ENCODE measurements at places on chromosomes 4 and X.
A peak's percentile ranks its signal among the peaks of the same experiment; 100 is the strongest.

GRCh38 chrX:85419293-85419692 lies 39.8 kb upstream of the POF1B start:
- no peaks in the 10 kb centered on the region for H3K27me3 ChIP-seq
- H3K27ac ChIP-seq, result no peak overlapping the region
- H3K4me1 ChIP-seq, result no peaks in the 10 kb centered on the region
- no peak for DNase-seq

DNA sequence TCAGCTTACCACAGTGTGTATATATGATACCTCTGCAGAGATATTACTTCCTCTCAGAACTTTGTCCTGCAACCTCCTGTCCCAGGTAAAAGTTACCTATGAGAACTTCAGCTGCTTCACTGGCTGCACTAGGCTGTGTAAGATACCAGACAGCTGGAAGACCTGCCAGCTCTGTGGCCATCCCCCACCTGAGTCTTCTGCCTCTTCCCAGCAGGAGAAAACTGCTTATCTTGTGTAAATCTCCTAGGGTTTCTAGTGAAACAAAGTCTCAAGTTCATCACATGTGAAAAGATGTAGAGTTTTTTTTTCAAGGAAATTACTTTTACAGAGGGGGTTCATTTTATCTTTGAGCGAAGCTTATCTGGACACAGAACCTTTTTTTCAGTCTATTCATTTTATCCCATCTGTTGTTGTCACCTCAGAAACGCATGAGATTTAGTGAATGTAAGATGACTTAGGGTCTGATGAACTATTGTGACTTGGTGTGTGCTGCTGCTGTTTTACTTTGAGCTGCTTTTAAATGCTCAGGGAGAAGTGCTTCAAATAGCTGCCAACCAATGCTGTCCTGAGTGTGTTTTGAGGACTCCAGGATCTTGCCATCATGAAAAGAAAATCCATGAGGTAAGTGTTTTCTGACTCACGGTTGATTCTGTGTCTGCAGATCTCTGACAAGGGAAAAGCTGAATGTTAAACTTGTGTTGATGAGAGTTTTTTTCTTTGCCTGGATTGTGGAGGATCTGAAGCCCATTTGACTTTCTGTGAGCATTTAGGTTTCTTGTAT lies 187.8 kb downstream of the FRAS1 start:
- H3K36me3 ChIP-seq, result no peaks in the 10 kb centered on the region
- H3K4me1 ChIP-seq, result no peaks in the 10 kb centered on the region
- H3K4me3 ChIP-seq, result no peak overlapping the region
- H3K27ac ChIP-seq, result no peak overlapping the region

DNA sequence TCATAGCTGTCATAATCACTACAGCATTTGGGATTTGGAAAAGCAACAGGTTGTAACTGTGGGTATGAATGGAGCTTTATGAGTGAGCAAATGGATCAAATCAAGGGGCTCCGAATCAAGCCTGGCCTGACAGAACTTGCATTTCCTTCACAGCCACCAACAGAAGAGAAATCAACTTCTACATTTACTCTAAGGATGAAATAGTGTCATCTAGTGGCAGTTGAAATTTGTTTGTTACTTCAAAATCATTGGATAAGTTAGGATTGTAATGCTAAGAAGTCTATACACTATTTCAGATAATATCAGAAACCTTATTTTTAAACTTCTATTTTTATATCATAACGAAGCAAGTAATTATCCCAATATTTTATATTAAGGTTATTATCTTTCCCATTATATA lies 10.7 kb upstream of the WDR17 start:
- no peak overlapping the region for H3K27ac ChIP-seq
- H3K36me3 ChIP-seq, result no peaks in the 10 kb centered on the region
- no peaks in the 10 kb centered on the region for H3K4me1 ChIP-seq
- H3K4me3 ChIP-seq, result no peak overlapping the region
- DNase-seq, result no peak

DNA sequence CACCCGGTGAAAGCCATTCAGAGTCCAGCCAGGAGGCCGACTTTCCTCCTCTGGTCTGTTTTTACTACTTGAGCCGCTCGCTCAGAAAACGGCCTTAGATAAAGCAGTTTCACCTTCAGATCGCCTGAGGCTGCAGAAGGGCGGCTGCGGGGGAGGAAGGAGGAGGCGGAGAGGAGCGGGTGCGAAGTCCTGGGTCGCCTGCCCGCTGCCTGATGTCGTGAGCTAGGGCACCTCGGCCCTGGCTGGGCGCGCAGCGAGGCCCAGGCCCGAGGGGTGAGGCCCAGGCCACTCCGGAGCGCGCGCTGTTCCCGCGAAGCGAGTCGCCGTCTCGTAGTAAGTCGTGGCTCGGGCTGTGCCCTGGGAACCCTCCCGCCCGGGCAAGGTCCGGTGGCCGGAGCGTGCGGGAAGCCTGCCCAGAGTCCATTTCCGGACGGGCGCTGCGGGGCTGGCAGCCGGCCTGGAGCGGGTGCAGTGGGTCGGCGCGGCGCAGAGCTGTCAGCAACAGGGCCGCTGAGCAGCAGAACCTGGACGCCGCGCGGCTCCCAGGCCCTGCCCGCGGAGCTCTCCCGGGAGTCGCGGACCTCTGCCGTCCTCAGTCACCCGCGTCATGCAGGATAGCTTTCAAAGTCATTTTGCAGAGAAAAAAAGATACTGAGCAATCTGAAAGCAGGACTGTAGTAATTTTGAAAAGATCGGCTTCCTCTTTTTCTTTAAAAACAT lies 18.6 kb downstream of the TRIM2 start:
- H3K36me3 ChIP-seq, result no peaks in the 10 kb centered on the region
- no peaks in the 10 kb centered on the region for H3K27me3 ChIP-seq
- peak overlapping the region; percentile 89 for H3K27ac ChIP-seq
- peak; percentile 79 for DNase-seq
- H3K4me1 ChIP-seq, result no peaks in the 10 kb centered on the region

DNA sequence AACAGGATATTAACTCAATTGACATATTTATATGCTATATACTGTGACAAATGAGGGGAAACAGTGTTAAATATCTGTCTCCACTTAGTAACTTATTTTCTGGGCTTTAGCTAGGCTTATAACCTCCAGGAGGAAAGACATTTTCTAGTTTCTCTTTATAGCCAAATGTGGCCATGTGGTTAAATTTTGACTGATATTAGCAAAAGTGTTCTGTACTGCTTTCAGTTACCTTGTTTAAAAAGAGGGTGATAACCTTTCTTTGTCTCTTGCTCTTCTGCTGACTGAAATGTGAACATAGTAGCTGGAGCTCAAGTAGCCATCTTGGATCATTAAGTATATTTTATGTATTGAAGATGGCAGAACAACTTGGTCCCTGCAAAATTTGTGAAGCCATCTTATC lies 253.7 kb downstream of the PDHA2 start:
- H3K36me3 ChIP-seq, result no peaks in the 10 kb centered on the region
- no peaks in the 10 kb centered on the region for H3K27me3 ChIP-seq
- no peak overlapping the region for H3K27ac ChIP-seq

- H3K4me3 ChIP-seq, result no peak overlapping the region
- H3K36me3 ChIP-seq, result no peaks in the 10 kb centered on the region
- H3K4me1 ChIP-seq, result no peaks in the 10 kb centered on the region
These were observed 103.8 kb upstream of the QRFPR start for GRCh38 chr4:121484633-121485032.

DNA sequence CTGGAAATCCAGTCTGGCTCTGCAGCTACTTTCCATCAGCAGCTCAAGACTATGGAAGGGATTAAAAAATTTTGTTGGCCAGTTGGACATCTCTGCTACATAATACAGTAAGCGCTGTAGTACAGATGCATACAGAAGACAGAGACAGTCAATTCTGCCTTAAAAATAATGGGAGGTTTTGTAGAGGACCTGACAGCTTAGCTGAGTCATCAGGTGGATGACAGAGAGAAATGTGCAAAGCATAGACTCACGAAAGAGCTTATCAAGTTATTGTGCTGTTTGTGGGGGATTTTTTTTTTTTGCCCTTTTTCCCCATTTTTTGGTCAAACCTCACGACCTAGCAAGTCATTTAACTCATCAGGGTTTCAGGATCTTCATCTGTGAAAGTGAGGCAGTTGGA lies 149.0 kb upstream of the SCML1 start:
- no peak overlapping the region for H3K27ac ChIP-seq
- H3K4me3 ChIP-seq, result no peak overlapping the region
- H3K36me3 ChIP-seq, result no peaks in the 10 kb centered on the region
- no peaks in the 10 kb centered on the region for H3K4me1 ChIP-seq

GRCh38 chrX:88982933-88983332 lies 235.9 kb downstream of the CPXCR1 start:
- H3K4me1 ChIP-seq, result no peaks in the 10 kb centered on the region
- no peak overlapping the region for H3K27ac ChIP-seq
- H3K4me3 ChIP-seq, result no peak overlapping the region
- no peaks in the 10 kb centered on the region for H3K27me3 ChIP-seq
- no peaks in the 10 kb centered on the region for H3K36me3 ChIP-seq
- DNase-seq, result no peak

DNA sequence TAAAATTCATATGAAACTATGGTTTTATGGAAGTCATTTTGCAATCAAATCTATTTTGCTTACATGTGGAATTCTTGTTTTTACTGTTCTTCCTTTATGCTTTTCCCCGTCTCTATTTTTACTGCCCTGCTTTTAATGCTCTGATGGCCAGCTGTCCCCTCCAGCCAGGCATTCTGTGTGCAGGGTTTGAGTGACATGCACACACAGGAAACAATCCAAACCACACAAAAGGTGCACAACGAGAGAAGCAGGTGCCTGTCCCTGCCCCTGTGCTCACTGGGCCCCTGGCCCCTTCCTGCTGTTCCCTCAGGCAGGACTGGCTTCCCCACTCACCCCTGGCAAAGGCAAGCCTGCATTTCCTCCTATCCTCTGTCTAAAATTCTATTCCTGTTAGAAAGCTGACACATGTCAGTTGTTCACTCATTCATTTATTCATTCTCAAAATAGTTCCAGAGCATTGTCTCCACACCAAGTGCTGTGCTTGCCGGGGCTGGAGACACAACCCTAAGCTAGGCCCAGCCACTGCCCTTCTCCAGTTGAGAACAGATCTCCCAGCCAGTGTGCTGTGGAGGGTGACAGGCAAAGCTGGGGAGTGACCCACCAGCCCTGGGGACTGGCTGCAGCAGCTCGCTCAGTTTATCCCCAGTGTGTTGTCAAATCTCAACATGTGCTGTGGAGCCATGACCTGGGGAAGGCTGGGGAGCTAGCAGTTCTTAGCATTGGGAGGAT lies 346.3 kb downstream of the FBXW7 start:
- no peak for DNase-seq
- no peaks in the 10 kb centered on the region for H3K4me1 ChIP-seq
- no peaks in the 10 kb centered on the region for H3K27me3 ChIP-seq
- no peak overlapping the region for H3K4me3 ChIP-seq
- H3K36me3 ChIP-seq, result no peaks in the 10 kb centered on the region

DNA sequence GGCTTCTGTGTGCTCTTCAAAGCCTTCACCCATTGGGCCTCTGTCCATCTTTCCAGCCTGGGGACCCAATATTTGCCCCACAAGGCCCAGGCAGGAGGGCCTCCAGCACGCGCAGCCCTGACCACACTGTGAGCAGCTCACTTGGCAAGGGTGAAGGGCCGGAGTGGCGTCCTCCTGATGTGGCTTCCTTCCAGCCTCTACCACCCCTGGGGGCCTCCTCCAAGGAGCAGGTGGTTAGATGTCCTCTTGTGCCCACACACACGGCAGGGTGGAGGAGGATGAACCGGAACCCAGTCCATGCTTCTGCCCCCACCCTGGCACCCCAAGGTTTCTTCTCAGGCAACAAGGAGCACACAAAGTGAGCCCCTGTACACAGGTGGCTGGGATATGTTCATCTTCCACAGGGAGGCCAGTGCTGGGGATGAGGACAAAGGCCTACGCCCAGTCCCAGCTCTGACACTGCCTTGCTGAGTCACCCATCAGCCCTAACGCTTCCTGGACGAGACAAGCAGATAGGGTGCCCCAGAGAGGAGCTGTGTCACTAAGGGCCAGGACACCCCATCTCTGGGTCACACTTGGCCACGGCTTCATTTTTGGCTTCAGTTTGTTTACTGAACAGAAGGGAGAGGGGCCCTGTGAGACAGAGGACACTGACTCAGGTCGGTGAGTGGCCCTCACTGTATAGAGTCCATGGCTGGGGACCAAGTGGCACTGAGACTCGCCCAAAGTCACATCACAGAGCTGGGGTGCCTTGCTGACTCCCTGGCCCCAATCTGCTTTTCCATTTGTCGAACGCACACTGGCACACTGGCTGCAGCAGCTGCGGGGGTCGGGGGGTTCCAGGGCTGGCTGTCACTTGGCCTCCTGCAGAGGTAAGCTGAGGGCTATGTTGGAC lies 1.9 kb downstream of the UBL4A start:
- H3K4me1 ChIP-seq, result no peaks in the 10 kb centered on the region
- H3K4me3 ChIP-seq, result no peak overlapping the region
- no peak for DNase-seq
- no peaks in the 10 kb centered on the region for H3K36me3 ChIP-seq

DNA sequence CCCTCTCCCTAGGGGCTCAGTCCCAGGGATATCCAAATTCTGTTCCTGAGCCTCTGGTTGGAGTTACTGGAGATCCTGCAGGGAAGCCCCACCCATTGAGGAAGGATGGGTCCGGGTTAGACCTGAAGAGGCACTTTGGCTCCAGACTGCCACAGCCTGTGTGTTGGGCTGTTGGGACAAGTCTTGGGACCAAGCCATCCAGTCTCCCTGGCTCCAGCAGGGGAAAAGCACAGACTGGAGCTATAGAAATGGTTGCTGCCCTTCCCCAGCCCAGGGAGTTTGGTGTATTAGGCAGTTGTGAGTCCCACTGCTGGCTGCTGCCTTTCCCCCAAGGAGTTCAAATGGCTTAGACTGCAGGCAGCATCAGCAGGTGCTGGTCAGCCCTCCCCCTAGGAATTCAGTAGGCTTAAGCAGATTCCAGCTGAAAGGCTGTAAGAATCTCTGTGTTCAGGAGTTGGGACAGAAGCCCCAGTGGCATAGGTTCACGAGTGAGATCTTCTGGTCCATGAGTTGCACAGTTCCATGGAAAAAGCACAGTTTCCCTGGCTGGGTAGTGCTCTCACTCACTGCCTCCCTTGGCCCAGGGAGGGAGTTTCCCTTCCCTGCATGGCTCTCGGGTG lies 344.0 kb upstream of the EPHA5 start:
- no peaks in the 10 kb centered on the region for H3K36me3 ChIP-seq
- no peak overlapping the region for H3K4me3 ChIP-seq
- no peaks in the 10 kb centered on the region for H3K27me3 ChIP-seq
- H3K4me1 ChIP-seq, result no peaks in the 10 kb centered on the region
- H3K27ac ChIP-seq, result no peak overlapping the region

DNA sequence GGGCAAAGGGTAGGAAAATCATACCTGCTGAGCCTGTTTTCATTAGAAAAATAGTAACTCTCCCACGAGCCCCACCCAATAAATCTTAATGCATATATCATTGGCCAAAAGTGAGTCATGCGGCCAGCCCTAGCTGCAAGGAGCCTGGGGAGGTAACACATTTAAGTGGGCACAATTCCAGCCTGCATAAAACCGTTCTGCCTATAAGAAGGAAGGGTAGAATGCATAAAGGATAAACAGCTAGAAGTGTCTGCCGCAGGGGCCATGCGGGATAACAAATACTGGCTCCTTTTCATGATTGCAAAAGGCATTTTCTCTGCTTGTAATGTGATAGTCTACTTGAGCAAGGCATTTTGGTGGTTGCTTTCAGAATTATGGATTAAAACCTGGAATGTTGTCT lies 37.1 kb downstream of the EFHC2 start:
- H3K36me3 ChIP-seq, result no peaks in the 10 kb centered on the region
- H3K27me3 ChIP-seq, result no peaks in the 10 kb centered on the region
- no peak overlapping the region for H3K27ac ChIP-seq
